ENCODE measurements at places on chromosomes 16 and 17. TPM values are rescaled to one million over a fixed set of nuclear protein-coding genes. Genes with fewer than 3 reads are reported as not detected.

GRCh38 chr17:9646546-9646885, 1.2 kb downstream of the USP43 start:
- DNase-seq, result no peak

CTF1 gene
- total RNA-seq, result not detected

DNA sequence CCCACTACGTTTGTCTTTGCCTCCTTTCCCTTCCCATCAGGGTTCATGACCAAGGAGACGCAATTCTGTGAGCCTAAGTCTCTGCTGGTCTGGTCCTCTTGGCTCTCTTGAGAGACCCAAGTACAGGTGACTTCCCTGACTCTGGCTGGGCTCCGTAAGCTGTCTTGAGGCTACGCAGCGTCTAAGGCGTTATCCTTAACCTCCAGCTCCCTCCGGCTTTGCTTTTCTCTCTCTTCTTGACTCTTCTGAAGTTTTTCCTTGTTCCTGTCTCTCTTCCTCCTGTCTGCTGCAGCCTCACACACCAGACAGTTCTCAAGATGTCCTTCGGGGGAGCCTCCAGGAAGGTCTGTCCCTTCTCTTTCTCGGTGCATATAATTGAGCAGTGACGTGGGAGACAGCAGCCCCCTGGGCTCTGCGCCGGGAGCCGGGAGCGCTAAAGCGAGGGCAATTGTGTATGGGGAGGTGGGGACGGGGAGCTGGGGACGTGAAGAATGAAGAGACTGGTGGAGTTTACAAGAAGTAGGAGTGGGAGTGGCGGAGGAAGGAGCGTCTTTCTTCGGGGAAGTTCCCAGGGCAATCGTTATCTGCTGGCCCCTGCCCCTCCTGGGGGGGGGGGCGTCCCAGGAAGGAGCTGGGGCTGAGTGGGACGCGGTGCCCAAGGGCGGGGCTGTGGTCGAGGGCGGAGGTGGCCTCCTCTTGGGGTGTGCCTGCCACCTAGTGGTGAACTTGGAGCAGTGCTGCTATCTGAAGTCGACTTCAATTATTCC, 6.9 kb upstream of the PIRT start:
- peak; percentile 34 for DNase-seq

GRCh38 chr17:65219124-65219523, 82.0 kb downstream of the RGS9 start:
- no peak for DNase-seq

DNA sequence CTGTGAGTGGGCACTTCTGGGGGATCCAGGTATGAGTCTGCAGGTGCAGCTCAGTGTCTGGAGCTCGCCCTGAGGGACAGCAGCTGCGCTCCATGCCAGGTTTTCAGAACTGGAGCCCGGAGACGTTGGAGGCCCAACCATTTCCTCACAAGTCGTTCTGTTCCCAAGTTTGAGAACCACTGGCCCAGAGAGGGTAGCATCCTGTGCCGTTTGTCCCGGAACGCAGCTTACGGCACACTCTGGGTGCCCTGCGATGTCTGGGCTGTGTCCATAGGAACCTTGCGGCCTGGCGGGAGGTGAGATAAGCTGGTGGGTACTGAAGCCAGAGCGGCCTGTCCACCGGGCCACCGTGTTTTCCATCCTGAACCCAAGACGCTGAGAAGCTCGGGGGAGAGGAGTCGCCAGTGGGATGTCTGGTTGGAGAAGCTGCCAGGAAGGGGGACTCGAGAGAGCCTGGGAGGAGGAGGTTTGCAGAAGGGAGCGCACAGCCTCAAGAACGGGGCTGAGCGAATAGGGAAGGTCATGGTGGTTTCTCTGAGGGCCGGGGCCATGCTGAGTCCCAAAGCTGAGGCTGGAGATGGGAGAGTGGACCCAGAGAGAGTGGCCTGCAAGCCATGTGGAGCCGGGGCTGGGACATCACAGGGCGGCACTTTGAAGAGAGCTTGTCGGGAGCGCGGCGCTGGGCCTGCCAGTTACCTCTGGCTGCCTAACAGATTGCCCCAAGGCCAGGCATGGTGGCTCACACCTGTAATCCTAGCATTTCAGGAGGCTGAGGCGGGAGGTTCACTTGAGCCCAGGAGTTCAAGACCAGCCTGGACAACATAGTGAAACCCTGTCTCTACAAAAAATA, 211.0 kb upstream of the GSE1 start:
- no peak for DNase-seq

RUNDC1 gene
- 11.5 TPM for total RNA-seq

GRCh38 chr17:3963237-3964201, 718 bp downstream of the ATP2A3 start:
- DNase-seq, result peak; percentile 65

- DNase-seq, result no peak
These were observed 1.4 kb downstream of the EFCAB13 start for GRCh38 chr17:47325176-47325575.

SYT17 gene
- not detected for total RNA-seq

STARD3 gene
- 146 TPM for total RNA-seq

- DNase-seq, result no peak
These were observed 41.3 kb upstream of the BCAR1 start for GRCh38 chr16:75292691-75293090.

G6PC1 gene
- 0.20 TPM for total RNA-seq

DNA sequence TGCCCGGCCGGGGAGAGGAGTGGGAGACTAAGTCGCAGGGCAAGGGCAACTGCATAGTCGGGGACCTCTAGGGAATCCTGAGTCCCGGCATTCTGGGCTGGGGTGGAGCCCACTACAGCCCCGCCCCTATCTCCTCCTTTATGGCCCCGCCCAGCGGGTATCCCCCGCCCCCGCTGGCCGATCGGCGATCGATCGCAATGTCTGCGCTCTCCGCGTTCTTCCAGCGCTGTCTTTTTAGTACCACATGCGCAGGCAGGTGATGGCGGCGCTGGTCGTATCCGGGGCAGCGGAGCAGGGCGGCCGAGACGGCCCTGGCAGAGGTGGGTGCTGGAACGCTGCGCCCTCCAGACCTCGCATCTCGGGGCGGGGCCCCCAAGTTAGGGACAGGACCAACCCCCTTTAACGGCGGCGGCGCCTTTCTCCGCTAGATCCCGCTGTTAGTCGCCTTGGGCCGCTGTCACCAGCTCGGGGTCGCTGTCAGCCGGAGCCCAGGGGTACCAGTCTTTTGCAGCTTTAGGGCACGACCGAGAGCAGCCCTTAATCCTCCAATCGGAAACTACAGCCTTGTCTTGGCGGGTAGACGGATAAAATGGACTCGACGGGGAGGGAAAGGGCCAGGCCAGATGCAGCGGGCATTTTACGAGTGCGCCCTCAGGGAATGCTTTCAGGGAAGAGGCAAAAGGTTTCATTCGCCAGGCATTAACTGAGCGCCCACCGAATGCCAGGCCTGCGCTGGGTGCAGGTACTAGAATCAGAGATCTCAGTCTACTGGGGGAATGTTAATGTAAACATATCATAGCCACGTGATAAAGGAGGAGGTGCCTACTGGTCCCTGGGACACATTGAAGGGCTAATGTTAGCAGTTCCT, at the start of gene DPH1:
TSS of gene DPH1 (plus strand) at position 243 of the 868 bp plus-strand sequence. CDS start at position 260, 17 bp downstream.
- DNase-seq, result peak; percentile 70

DNA sequence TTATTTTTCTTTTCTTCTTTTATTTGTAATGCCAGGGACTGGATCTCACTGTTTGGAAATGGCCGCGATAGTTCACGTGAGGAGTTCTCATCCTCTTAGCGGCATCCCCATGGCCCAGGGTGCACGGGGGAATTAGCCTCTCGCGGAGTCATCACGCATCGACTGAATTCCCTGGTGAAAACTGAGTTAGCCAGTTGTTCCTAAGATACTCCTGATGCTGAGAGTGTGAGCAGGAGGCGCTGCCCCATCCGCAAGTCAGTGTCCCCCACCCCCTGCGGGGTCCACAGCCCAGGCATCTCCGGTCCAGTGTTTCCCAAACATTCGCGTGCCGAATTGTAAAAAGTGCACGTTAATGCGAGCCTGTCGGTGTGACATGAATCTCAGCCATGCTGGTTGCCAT, 277.2 kb downstream of the CPPED1 start:
- DNase-seq, result no peak

DNA sequence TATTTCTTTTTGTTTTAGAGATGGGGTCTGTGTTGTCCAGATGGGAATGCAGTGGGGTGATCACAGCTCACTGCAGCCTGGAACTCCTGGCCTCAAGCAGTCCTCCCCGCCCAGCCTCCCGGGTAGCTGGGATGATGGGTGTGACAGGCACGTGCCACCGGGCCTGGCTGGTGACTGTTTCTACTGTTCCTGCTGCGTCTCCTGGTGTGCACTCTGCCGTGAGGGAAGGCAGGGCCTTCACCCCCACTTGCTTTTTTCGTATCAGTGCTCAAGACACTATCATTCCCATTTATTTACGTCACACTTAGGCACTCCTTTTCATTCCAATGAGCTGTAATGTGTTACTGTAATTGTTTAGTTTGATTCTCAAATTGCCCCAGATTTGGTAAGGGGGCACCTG, 25.3 kb upstream of the PVALEF start:
- no peak for DNase-seq

STH gene
- total RNA-seq, result not detected

TBX2 gene
- total RNA-seq, result not detected

GRCh38 chr17:35596530-35597233, 9.6 kb downstream of the AP2B1 start:
- DNase-seq, result no peak

GRCh38 chr17:74523308-74523707, 8.0 kb downstream of the CD300LB start:
- no peak for DNase-seq

- no peak for DNase-seq
These were observed 75.3 kb downstream of the MRTFB start for GRCh38 chr16:14146445-14146844.

Measured in T-cell (primary cell).